ENCODE measurements at places on chromosomes 6 and 20.

GRCh38 chr6:9126878-9127560, 691.7 kb upstream of the SLC35B3 start:
- DNase-seq, result no peak

- no peak for DNase-seq
Measured at GRCh38 chr6:63689421-63689820, 53.8 kb downstream of the PHF3 start.

GRCh38 chr6:89858041-89858440, 28.4 kb downstream of the CASP8AP2 start:
- DNase-seq, result no peak

DNA sequence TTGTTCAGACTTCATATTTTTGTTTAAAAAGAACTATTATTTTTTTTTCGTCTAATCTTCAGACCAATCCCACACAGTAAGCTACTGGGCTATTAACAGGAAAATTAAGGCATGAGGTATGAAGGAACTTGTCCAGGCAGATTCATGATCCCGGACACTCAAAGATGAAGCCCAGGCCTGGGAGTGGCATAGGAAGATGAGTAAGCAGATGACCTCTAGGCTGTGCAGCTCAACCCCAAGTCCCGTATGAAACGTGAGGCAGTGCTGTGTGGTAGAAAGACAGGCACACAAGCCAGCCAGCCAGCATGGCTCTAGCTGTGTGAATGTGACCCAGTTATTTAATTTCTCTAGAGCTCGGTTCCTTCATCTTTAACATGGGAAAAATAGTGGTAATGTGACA, 231.9 kb downstream of the CLIC5 start:
- DNase-seq, result no peak

Measured in NCI-H187 (cell line).